ENCODE measurements at places on chromosomes 1 and 21. TPM values are rescaled to one million over a fixed set of nuclear protein-coding genes. Genes with fewer than 3 reads are reported as not detected.

- no peaks in the 10 kb centered on the region for H3K4me1 ChIP-seq
- peaks cover 4% of the 10 kb centered on the region for H3K27me3 ChIP-seq
- H3K36me3 ChIP-seq: no peaks in the 10 kb centered on the region
- no peak overlapping the region for H3K27ac ChIP-seq
Observed at GRCh38 chr1:208587110-208587509, 342.9 kb upstream of the PLXNA2 start.

DNA sequence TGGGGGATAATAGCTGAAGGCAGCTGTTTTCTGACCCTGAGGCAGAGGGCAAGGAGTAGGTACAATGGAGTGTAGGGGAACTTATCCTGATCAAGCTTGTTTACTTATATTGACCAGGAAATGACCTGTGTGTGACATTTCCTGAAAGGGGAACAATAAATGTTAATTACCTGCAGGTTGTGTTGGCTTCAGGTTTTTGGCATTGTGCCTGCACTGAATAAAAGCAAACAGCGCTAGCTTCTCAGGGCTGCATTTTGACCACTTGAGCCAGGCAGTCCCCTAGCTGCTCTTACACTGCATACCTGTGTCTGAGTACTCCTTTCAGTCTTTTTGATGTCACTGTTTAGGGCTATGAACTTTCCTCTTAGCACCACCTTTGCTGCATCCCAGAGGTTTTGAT, 40.6 kb downstream of the DRAM2 start:
- H3K4me1 ChIP-seq: no peaks in the 10 kb centered on the region
- H3K4me3 ChIP-seq: no peak overlapping the region
- no peak overlapping the region for H3K27ac ChIP-seq
- no peak for ATAC-seq
- no peaks in the 10 kb centered on the region for H3K27me3 ChIP-seq

Gene USP48
- 44.0 TPM for total RNA-seq

Gene FCGR1A
- not detected for total RNA-seq

DNA sequence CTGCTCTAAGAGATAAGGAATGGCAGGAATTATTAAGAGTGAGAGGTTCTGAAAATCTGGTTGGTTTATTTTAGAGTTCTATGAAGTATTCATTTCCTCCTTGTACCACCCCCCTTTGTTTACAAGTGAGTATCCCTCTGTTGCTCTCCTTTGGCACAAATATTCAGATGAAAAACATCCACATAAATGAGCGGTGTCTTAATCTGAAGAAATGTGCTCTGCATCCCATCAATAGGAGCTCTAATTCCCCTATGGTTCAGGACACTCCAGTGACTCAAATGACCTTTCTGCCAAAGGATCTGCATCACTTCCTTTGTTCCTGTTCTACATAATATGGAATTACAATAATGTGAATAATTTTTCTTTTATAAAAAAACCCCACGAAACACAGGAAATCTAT, 16.6 kb downstream of the DDAH1 start:
- H3K27ac ChIP-seq: peak overlapping the region; percentile 46
- H3K27me3 ChIP-seq: no peaks in the 10 kb centered on the region
- no peaks in the 10 kb centered on the region for H3K36me3 ChIP-seq
- no peak overlapping the region for H3K4me3 ChIP-seq

GRCh38 chr1:11391886-11392285, 87.1 kb upstream of the DISP3 start:
- H3K27me3 ChIP-seq: peaks cover 82% of the 10 kb centered on the region
- H3K4me3 ChIP-seq: no peak overlapping the region
- ATAC-seq: no peak
- no peaks in the 10 kb centered on the region for H3K4me1 ChIP-seq
- no peak overlapping the region for H3K27ac ChIP-seq

DNA sequence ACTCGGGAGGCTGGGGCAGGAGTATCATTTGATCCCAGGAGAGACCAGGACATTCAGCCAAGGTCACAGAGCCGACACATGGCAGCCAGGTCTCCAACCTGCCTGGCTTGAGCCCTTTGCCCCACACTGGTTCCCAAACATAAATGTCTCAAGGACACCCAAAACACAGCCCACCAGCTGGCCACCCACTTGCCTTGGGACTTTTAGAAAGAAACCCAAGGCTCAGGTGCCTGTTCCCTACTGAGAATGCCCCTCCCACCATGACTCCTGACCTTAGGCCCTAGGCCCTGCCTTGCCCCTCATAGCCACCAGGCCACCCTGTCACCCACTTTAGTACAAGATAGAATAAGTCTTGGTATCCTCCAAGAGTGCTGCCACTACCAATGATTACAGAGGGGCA, 41.9 kb upstream of the LRP8 start:
- H3K27ac ChIP-seq: no peak overlapping the region
- no peaks in the 10 kb centered on the region for H3K36me3 ChIP-seq
- no peaks in the 10 kb centered on the region for H3K4me1 ChIP-seq
- no peak for ATAC-seq
- no peak overlapping the region for H3K4me3 ChIP-seq

GRCh38 chr21:45983649-45983965, 2.0 kb downstream of the COL6A1 start:
- peaks cover 43% of the 10 kb centered on the region for H3K36me3 ChIP-seq
- ATAC-seq: no peak
- H3K4me3 ChIP-seq: peak overlapping the region; percentile 72
- peaks cover 39% of the 10 kb centered on the region for H3K4me1 ChIP-seq
- no peaks in the 10 kb centered on the region for H3K27me3 ChIP-seq
- peak overlapping the region; percentile 73 for H3K27ac ChIP-seq

GRCh38 chr1:6423321-6423999, 1.1 kb upstream of the ESPN start:
- peaks cover 100% of the 10 kb centered on the region for H3K27me3 ChIP-seq
- no peaks in the 10 kb centered on the region for H3K4me1 ChIP-seq
- H3K36me3 ChIP-seq: no peaks in the 10 kb centered on the region
- ATAC-seq: peak; percentile 20

DNA sequence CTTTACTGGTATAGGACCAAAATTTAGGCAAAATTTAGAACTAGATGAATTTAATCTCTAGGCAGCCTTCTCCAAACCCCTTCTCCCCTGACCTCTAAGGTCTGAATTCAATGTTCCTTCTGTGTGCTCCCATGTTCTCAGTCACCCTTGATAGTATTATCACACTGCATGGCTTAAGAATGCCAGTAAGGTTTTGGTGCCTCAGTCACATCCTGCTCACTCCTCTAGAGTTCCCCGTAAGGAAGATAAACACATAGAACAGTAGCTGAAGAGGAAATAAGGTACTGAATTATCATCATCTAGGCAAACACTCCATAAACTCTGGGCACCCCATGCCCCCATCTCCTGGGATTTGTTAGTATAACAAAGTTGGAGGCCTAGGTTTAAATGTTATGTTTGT, 18.2 kb downstream of the PRRX1 start:
- H3K4me1 ChIP-seq: no peaks in the 10 kb centered on the region
- no peak for ATAC-seq
- H3K27me3 ChIP-seq: peaks cover 20% of the 10 kb centered on the region
- H3K36me3 ChIP-seq: no peaks in the 10 kb centered on the region

- H3K27ac ChIP-seq: no peak overlapping the region
- ATAC-seq: peak; percentile 46
- H3K4me1 ChIP-seq: no peaks in the 10 kb centered on the region
- H3K36me3 ChIP-seq: no peaks in the 10 kb centered on the region
- no peaks in the 10 kb centered on the region for H3K27me3 ChIP-seq
Observed at GRCh38 chr1:165073185-165074007, 283.1 kb downstream of the LMX1A start.

Gene ALPL
- 0.62 TPM for total RNA-seq

DNA sequence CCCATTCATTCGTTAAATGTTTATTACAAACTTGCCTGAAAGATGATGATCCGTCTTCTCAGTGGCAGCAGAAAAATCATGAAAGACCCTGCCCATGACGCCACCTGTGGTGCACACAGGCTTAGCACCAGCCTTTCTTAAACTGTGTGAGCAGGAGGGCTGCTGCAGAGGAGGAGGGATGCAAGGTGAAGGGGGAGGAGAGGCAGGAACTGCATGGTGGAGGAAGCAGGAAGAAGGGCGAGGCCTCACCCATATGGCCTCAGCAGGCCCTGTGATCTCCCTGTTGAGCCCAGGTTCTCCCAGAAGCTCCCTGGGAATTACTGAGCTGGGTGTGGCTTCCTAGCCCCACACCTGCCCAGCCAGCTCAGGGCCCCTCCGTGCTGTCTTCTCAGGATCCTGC, 25.0 kb upstream of the RD3 start:
- ATAC-seq: no peak
- H3K4me3 ChIP-seq: no peak overlapping the region
- H3K36me3 ChIP-seq: no peaks in the 10 kb centered on the region
- H3K27me3 ChIP-seq: no peaks in the 10 kb centered on the region
- peaks cover 4% of the 10 kb centered on the region for H3K4me1 ChIP-seq
- H3K27ac ChIP-seq: no peak overlapping the region

DNA sequence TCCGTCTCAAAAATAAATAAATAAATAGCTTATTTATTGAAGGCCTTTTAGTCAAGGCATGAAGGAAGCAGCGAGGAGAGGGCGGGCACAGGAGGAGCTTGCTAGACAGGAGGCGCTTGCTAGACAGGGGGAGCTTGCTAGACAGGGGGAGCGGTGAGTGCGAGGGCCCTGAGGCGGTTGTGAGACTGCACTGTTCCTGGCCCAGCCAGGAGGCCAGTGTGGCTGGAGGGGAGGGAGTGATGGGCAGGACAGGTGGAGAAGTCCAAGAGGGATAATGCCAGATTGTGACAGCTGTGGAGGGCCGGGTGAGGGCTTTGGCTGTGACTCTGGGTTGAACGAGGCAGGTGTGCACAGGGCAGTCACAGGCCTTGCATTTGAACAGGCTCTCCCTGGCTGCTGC, 18.2 kb downstream of the KIF17 start:
- H3K36me3 ChIP-seq: no peaks in the 10 kb centered on the region
- no peaks in the 10 kb centered on the region for H3K4me1 ChIP-seq
- no peak overlapping the region for H3K27ac ChIP-seq
- no peak overlapping the region for H3K4me3 ChIP-seq
- ATAC-seq: no peak
- no peaks in the 10 kb centered on the region for H3K27me3 ChIP-seq

- H3K36me3 ChIP-seq: no peaks in the 10 kb centered on the region
- H3K4me1 ChIP-seq: no peaks in the 10 kb centered on the region
- no peaks in the 10 kb centered on the region for H3K27me3 ChIP-seq
- no peak for ATAC-seq
- H3K27ac ChIP-seq: no peak overlapping the region
- no peak overlapping the region for H3K4me3 ChIP-seq
Observed at GRCh38 chr1:187621951-187622350, 793.2 kb downstream of the PLA2G4A start.

Gene PDPN
- 10.9 TPM for total RNA-seq

Gene CREB3L4
- 5.1 TPM for total RNA-seq

Gene PGLYRP4
- total RNA-seq: not detected

Gene RBM15
- total RNA-seq: 36.9 TPM

GRCh38 chr1:99726818-99727217, 39.6 kb downstream of the FRRS1 start:
- H3K36me3 ChIP-seq: no peaks in the 10 kb centered on the region
- no peak overlapping the region for H3K4me3 ChIP-seq
- H3K4me1 ChIP-seq: no peaks in the 10 kb centered on the region
- H3K27me3 ChIP-seq: no peaks in the 10 kb centered on the region
- H3K27ac ChIP-seq: no peak overlapping the region
- no peak for ATAC-seq

- no peaks in the 10 kb centered on the region for H3K4me1 ChIP-seq
- H3K4me3 ChIP-seq: no peak overlapping the region
- H3K27me3 ChIP-seq: no peaks in the 10 kb centered on the region
- H3K27ac ChIP-seq: no peak overlapping the region
- ATAC-seq: no peak
Observed at GRCh38 chr1:97082160-97082848, 360.7 kb downstream of the PTBP2 start.

Gene PRKCZ
- total RNA-seq: 3.8 TPM

Gene SPATC1L
- 20.4 TPM for total RNA-seq

GRCh38 chr1:209048941-209049669, 534.4 kb upstream of the CAMK1G start:
- H3K27me3 ChIP-seq: peaks cover 9% of the 10 kb centered on the region
- no peaks in the 10 kb centered on the region for H3K4me1 ChIP-seq
- H3K4me3 ChIP-seq: no peak overlapping the region
- H3K36me3 ChIP-seq: no peaks in the 10 kb centered on the region

GRCh38 chr1:221711063-221711577, 30.8 kb downstream of the DUSP10 start:
- no peak overlapping the region for H3K4me3 ChIP-seq
- H3K27ac ChIP-seq: peak overlapping the region; percentile 79
- no peaks in the 10 kb centered on the region for H3K27me3 ChIP-seq
- ATAC-seq: no peak

DNA sequence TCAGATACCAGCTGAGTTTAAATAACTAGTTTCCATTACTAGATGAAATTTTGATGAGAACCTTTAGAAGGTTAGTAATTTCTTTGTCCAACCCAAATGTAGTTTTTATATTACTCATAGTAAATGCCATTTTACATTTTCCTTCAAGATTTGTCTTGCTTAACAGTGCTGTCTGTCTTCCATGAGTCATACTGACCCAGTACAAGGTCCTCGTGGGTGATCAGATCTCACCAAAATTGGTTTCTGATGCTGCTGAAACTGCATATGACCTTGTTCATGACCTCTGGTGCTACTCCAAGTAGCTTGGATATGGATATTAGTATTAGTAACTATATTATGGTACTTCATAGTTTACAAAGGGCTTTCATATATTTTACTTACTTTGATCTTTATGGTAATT, 207.1 kb downstream of the RYR2 start:
- no peaks in the 10 kb centered on the region for H3K27me3 ChIP-seq
- no peaks in the 10 kb centered on the region for H3K4me1 ChIP-seq
- no peaks in the 10 kb centered on the region for H3K36me3 ChIP-seq
- ATAC-seq: no peak
- no peak overlapping the region for H3K4me3 ChIP-seq

DNA sequence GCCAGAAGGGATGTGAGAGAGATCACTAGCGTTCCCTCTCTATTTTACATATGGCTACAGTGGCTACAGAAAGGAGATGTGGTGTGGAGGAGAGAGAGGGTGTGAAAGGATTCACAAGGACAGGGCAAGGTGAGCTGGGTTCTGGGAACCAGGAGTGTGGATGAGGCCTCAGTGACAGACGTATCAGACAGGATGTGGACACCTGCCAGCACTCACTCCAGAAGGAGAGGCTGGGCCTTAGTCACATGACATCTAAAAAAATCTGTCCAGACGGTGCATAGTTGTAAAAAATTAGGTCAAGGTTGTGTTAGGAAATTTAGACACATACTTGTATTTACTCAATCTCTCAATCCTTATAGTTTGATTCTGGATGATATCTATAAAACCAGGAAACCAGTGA, 10.6 kb downstream of the TRIM67 start:
- no peaks in the 10 kb centered on the region for H3K4me1 ChIP-seq
- no peak for ATAC-seq
- H3K4me3 ChIP-seq: no peak overlapping the region
- H3K27me3 ChIP-seq: peaks cover 78% of the 10 kb centered on the region
- H3K27ac ChIP-seq: no peak overlapping the region
- no peaks in the 10 kb centered on the region for H3K36me3 ChIP-seq

- ATAC-seq: no peak
- H3K27me3 ChIP-seq: no peaks in the 10 kb centered on the region
- H3K36me3 ChIP-seq: no peaks in the 10 kb centered on the region
- H3K4me3 ChIP-seq: no peak overlapping the region
- no peak overlapping the region for H3K27ac ChIP-seq
Observed at GRCh38 chr1:227489572-227489971, 73.8 kb upstream of the ZNF678 start.

- no peak for ATAC-seq
- no peaks in the 10 kb centered on the region for H3K27me3 ChIP-seq
- H3K4me3 ChIP-seq: no peak overlapping the region
- H3K36me3 ChIP-seq: no peaks in the 10 kb centered on the region
- no peaks in the 10 kb centered on the region for H3K4me1 ChIP-seq
Observed at GRCh38 chr1:157144509-157144908, 6.3 kb upstream of the ETV3 start.

Gene KLHDC7A
- total RNA-seq: 0.22 TPM
